ENCODE measurements at places on chromosomes 5 and 9.
A peak's percentile ranks its signal among the peaks of the same experiment; 100 is the strongest.

GRCh38 chr5:141703133-141703561, 21.1 kb upstream of the ARAP3 start:
- DNase-seq = no peak

- DNase-seq = no peak
Measured at GRCh38 chr9:16000811-16001210, 448.0 kb downstream of the CCDC171 start.

DNA sequence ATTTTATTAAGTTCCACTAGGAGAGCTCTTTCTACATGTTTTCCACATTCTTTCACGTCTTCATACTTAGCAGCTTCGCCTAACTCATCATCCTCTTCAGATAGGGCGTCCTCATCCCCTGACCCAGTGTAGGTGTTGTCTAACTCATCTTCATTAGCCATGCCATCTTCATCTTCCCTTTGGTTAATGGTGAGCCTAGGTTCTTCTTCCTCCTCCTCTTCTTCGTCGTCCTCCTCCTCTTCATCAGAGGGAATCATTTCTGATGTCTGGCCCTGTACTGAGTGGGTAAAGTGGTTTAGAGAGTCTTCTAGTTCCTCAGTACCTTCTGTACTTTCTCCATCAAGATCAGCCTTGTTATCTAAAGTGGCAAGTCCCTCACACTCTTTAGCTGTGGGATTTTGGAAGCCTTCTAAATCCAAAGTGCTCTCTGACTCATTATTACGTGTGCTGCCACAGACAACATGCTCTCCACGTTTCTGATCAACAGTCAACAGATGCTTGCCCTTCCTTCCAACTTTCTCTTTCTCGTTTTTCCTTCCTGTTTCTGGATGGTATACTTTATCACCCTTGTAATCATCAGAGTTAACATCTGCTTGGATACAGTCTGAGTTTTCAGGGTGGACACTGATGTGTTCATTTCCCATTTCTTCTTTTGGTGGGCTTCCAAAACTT, 31.1 kb downstream of the TUT7 start:
- DNase-seq = no peak

DNA sequence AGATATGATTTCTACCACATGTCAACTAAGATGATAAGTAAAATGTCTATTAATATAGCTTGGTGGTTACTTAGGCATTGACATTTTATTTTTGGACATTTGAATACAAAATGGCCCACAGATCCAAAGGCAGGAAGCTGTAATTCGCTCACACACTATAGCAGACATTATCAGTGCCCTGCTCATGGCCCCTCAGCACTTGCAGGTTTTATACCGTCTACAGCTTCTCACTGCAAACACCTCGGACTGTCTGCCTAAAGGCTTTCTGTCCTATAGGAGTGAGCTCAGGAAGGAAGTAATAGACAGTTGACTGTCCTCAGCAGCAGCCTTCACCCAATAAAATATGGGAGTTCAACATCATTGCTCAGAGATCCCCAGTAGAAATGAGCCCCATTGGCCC, 140.8 kb upstream of the RASA1 start:
- DNase-seq = no peak

DNA sequence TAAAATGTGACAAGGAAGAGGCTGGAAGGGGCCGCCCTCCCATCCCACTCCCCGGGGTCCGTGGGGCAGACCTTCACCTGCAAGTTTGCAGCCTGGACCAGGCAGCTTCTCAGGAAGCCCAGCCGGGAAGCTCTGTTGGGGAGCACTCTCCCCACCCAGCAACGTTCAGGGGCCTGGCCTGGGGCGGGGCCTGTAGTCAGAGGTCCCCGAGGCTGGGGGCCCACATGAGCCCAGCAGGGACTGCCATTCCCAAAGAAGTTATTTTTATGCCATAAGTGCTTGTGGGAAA, 32.7 kb upstream of the NOTCH1 start:
- no peak for DNase-seq

GRCh38 chr9:127929625-127929979, 975 bp downstream of the PIP5KL1 start:
- no peak for DNase-seq

DNA sequence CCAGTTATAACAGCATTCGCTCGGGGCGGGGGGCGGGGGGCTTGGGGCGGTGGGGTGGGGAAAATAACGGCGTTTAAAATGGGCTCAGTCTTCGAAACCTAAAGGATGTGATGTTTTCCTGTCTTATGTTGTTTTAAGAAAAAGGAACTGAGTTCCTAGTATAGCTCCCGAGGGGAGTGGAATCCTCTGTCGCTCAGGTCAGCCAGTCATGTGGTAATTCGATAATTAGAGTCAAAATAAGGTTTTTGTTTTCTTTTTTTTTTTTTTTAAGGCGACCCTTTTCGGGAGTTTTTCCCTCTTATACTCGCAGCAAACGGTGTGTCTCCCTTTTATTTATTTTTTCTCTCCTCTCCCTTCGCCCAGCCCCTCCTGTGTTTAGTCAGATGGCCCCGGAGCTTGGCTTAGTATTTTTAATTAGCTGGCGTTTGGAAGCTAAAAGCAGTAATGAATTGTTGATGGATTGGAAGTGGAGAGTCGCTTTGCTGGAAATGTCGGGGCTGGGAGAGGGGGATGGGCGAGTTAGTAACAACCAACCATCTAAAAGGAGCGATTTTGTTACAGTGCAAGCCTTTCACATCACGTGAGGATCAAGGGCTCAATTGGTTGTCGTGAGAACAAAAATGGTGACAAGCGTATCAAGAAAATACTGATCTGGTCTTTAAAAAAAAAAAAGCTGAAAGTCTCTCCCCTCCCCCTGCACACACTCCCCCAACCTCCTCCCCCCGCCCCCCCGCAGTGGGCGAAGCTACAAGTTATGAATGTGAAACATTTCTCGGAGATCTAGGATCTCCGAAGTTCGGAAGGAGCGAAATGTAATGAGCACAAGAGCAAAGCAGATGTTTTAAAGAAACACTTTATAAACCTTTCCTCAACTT, 714 bp upstream of the ZNF608 start:
- no peak for DNase-seq

DNA sequence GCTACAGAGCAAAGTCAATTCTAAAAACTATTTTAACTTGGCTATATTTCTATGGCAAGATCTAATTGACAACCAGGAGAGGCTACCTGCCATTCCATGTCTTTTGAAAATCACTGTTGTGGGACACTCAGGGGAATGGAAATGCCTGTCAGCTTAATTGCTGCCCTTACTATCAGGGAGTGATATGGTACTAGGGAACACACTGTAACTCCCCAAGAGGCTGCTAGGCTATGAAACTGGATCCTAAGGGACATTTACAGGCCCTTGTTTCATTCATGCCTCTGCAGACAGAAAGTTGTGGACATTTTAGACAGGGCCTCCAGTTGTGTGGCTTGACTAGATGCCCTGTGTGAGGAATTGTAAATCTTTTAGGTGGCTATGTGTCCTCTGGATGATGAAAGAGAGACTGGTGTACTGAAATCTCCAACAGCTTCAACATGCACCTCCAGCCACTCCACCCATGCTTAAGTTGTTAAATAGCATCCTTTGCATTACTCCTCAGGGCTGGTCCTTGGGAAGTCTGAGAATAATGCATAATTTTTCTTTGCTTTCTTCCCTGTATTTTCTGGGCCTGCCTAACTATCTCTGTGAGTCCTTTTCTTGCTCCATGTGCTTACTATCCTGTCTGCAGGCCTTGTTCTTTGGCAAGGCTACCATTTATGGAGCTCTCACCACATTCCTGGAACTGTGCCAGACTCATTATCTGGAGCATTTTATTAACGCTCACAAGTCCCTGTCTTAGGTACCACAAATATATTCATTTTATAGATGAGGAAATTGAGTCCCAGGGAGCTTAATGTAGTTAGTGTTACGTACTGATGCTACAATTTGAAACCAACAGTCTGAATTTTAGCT, 3.2 kb downstream of the MROH2B start:
- DNase-seq = no peak

GRCh38 chr9:19127871-19128500, 694 bp upstream of the PLIN2 start:
- DNase-seq = peak; percentile 1

All from activated CD4-positive, alpha-beta T cell treated with anti-CD3 and anti-CD28 coated beads for 24 hours (primary cell).